ENCODE measurements at places on chromosomes 3 and 15. TPM values are rescaled to one million over a fixed set of nuclear protein-coding genes. Genes with fewer than 3 reads are reported as not detected.

DNA sequence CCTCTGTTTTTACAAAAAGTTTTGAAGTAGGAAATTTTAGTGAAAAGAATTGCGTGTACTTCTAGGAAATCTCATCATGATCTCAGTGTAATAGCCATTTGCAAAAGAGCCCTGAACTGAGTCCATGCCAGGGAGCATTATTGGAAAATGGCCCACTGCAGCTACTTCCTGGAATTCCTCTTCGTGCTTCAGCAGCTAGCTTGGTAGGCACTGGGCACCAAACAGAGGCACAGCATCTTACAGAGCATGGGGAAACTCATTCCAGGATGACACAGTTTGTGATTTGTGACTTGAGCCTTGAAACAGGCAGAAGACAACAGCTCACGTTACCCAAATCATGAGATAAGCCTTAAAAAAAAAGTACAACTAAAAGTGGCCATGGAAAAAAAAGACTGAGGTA lies 179.1 kb downstream of the WDR72 start:
- no peak for DNase-seq

GRCh38 chr3:115194476-115194875 lies 47.4 kb upstream of the ZBTB20 start:
- no peak for DNase-seq

The SLCO3A1 gene
- total RNA-seq: 48.8 TPM

DNA sequence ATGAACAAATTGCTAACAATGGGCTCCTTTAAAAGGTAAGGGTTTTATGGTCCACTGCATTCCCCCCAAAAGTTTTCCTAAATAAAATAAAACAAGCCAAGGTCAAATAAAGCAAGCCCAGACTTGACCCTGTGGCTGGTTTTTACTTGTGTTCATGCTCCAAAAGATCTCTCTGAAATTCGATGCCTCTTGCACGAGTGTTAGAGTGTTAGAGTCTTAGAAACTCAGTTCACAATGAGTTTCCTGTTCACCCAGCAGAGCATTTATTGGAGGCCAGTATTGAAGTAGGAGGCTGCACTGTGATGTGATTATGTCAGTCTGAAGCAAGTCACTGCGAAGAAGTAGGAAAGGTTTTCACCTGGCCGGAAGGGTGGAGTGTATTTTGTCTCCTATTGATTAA lies 59.9 kb upstream of the LRTM1 start:
- no peak for DNase-seq

DNA sequence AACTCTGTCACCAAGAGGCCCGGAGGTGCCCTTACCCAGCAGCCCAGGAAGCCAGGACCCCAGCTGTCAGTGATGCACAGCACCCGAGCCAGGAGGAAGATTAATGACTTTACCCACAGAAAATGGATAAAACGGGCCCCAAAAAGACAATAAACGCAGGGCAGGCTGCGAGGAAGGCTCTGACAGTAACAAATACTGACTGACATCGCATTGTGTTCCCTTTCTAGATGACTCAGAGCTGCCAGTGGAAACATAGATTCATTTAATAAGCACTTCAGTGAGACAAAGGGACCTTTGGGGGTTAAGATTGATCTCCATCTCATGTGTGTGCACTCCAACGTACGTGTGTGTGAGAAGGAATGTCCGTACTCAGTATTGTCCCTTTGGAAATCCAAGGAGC lies 225.3 kb upstream of the PPP2R3A start:
- no peak for DNase-seq

DNA sequence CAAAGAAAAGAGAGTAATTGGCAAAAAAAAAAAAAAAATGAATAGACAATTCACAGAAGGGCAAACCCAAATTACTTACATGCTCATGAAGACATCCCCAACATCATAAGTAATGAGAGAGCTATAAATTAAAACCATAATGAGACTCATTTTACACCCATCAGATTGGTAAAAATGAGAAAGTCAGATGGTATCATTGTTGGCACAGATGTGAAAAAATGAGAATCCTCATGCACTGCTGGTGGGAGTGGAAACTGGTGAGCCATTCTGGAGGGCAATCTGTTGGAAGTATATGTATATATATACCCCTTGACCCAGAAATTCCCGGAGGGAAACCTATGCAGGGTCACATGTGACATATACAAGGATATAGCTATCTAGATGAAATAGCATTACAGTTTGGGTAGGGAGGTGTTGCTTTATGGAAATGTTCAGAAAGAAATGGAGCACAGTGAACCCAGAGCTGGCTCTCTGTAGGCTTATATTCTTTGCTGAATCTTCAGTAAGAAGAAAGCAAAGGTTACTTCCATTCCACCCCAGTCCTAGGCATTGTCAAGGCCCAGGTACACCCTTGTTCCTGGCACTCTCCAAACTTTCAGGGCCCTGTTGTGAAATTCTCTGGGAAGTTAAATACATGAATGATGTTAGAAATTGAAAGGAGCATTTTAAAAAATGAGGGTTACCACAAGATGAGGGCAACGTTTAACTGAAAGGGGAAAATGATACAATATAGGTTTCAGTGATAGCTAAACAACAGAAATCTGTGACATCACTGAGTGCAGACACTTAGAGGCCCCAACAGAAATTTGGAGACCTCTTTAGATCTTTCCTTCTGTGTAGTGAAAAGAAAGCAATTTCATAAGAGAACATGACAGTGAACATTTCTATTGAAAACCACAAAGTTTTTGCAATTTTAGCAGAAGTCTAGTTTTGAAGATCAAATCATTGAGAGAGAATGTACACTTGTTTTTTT lies 132.7 kb upstream of the TPRG1 start:
- no peak for DNase-seq

- peak; percentile 16 for DNase-seq
Observed at GRCh38 chr3:62529230-62529629, 155.9 kb upstream of the FEZF2 start.

GRCh38 chr15:30933293-30933692 lies 29.6 kb downstream of the FAN1 start:
- DNase-seq: no peak

- DNase-seq: no peak
Observed at GRCh38 chr3:198081421-198081844, 121.4 kb downstream of the LMLN start.

DNA sequence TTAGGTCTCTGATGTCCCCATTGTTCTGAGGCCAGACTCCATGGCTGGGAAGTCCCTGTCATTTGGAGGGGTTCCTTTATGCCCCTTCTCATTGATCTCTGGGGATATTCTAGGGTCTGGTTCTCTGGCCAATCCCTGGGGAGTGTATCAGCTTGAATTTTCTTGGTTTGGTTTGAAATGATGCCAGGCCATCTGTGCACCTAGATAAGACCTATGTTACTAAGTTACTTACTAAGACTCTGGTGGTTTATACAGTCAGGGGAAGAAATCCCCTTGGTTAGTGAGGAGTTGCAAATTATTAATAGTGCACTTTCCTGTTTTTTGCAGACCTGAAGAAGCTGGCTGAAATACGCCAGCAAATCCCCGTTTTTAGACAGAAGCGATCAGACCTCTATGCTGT lies 20.3 kb downstream of the NIT2 start:
- DNase-seq: no peak

- no peak for DNase-seq
Observed at GRCh38 chr15:67834581-67835296, 5.1 kb downstream of the RNU6-1 start.

Data from activated CD4-positive, alpha-beta memory T cell treated with anti-CD3 and anti-CD28 coated beads, Interleukin-2, amount 10 ng/mL, durations not matched to agents 7 days and 5 days (primary cell).